Amniotic stem cell (primary cell): ENCODE measurements at places on chromosomes 12 and 14.

DNA sequence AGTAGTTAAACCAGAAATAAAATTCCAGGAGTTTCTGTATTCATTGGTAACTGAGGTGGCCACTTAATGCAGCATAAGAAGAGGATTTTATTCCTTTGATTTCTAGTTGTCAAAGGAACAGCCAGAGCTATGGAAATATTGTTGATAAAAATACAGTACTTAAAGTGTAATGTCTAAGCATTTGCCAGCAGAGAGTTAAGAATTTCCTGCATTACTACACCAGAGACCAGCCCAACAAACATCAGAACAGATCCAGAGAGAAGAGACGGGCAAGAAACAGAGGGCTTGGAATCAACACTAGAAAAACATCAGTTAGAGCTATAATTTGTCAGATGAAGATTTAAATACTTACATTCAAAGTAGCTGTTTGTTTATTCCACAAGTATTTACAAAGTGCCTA, 77.9 kb downstream of the ST8SIA1 start:
- DNase-seq = no peak

DNA sequence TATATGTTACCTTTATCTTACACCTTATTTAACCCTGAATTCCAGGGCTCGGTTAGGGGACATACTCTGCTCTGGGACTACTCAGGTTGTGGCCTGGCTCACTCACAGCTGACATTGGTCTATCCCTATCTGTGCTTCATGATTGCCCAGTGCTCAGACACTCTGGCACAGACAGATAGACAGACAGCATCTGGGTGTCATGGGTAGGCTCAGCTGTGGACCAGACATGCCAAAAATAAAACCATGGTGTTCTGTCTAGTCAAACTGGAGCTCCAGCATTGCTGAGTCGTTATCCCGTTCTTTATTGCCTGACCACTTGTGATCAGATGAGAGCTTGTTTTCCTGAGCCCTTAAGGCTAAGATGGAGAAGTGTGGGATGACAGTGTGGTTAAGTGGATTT, 29.0 kb downstream of the FBXW8 start:
- DNase-seq = no peak

GRCh38 chr14:60482743-60483142, 3.1 kb downstream of the C14orf39 start:
- DNase-seq = no peak

- no peak for DNase-seq
Measured at GRCh38 chr12:86521870-86522269, 265.7 kb upstream of the MGAT4C start.

GRCh38 chr14:68225321-68225720, 405.7 kb downstream of the RAD51B start:
- no peak for DNase-seq

DNA sequence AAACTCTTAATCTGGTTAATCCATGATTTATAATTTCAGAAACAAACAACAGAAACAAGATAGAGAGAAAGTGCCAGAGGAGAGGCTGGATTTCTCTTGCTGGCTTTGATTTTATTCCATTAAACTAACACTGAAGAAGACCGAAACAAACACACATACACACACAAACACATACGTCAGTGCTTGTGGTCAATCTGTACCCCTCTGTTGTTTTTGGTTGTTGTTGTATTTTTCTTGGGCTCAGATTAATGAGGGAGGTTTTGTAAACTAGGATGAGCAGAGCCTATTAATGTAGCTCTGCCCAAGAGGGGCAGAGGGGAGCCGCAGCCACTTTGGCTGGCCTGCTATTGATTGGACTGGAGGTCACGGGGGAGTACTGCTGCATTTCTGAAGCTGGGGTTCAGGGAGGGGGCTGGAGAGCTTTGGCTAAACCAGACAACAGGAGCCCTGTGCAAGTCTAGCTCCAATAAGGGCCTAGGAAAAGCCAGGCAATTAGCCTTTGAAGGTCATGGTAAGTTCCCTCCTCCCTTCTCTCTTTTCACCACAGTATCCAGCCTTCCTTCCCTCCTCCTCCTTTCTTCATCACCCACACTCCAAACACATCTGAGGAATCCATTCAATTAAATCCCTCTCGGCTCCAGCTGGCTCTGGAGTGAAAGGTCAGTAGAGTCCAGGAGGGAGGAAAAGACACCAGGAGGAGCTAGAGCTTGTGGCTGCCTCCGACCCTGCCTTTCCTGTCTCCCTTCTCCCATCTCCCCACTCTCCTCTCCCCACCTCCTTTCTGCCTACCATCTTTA, 344.1 kb upstream of the LMO3 start:
- DNase-seq = no peak

GRCh38 chr12:110109037-110109836, 14.9 kb upstream of the IFT81 start:
- peak; percentile 93 for DNase-seq

DNA sequence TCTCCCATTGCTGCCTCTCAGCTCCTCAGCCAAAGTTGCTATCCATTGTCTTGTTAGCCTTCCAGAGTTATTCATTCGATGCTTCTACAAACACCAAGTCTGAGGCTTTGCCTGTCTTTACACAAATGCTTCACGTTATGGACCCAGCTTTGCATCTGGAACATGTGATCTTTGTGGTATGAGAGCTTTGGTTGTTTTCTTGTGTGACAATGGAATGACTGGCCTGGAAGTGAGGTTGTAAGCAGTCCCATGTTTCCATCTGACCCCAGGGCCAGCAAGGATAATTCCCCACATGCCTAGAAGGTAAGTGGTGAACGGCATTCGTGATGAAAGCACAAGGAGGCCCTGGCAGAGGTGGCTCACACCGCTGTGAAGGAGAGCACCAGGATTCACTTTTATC, 866.7 kb upstream of the TMEM132C start:
- no peak for DNase-seq

- no peak for DNase-seq
Measured at GRCh38 chr12:19244312-19244711, 114.8 kb downstream of the PLEKHA5 start.

DNA sequence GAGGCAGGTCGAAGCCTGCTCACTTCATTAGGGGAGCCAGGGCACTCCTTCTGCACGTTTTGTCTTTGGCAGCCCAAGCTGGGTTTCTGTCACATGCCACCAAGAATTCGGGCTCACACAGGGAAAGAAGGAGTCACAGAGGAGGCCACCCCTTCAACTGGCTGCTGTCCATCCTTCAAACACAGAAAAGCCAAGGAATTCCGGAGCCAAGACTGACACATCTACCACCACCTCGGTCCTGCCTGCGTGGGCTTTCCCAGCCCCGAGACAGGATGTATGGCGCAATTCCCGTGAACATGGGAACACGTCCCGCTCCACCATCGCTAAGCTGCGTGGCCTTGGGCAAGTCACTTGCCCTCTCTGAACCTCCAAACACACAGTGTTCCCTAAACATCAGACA, 70.4 kb downstream of the NCOR2 start:
- no peak for DNase-seq

DNA sequence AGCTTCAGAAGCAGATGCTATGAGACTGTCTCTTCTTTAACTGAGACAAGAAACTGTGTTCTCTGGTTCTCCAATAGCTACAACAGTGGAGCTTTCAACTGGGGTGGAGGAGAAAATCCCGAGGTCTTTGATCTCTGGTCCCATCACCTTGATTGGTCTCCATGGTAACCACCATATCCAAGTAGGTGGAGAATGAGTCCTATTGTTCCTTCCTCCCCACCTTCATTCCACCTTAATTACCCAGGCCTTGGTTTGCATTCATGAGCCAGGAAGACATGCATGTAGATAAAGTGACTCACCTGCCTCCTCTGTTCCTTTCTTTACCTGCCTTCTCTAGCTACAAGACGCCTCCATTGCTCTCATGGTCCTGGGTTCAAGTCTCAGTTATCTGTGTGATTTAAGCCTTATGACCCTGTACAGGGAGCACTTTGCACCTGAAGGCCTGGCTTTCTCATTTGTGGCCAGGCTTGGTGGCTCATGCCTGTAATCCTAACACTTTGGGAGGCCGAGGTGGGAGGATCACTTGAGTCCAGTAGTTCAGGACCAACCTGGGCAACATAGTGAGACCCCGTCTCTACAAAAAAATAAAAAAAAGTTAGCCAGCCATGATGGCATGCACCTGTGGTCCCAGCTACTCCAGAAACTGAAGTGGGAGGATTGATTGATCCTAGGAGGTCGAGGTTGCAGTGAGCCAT, 157.7 kb upstream of the TBX3 start:
- no peak for DNase-seq

DNA sequence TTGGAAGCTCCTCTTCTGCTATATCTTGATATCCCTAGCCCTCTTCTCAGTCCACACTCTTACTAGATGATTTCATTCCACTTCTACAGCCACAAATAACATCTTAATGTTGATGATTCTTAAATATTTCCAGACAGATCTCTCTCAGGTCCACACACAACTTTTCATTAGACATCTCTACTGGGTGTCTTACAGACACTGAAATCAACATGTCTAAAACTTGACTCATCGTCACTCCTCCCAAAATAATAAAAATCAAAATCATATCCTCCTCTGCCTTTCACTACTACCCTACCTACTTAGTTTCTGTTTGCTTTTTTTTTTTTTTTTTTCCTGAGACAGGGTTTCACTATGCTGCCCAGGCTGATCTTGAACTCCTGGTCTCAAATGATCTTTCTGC, 11.9 kb downstream of the PRDM4 start:
- DNase-seq = no peak

- no peak for DNase-seq
Measured at GRCh38 chr12:112969547-112970306, 8.6 kb upstream of the OAS2 start.

DNA sequence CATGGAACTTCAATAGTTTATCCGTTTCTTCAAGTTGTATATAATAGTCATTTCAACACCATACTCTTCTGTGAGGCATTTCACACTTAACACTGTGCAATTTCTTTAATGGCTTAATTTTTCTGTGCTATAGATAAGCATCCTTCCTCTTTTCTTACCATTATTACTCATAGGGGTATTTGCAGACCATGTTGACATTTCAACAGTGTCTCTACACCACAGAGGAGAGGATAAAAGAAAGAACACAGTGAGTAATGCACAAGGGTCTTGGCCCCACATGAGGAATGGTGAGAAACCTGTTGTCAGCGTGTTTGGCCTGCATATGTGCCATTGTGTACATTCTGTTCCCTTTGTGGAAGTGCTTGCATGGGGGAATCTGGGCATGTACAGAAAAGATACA, 421.5 kb upstream of the MDGA2 start:
- no peak for DNase-seq

DNA sequence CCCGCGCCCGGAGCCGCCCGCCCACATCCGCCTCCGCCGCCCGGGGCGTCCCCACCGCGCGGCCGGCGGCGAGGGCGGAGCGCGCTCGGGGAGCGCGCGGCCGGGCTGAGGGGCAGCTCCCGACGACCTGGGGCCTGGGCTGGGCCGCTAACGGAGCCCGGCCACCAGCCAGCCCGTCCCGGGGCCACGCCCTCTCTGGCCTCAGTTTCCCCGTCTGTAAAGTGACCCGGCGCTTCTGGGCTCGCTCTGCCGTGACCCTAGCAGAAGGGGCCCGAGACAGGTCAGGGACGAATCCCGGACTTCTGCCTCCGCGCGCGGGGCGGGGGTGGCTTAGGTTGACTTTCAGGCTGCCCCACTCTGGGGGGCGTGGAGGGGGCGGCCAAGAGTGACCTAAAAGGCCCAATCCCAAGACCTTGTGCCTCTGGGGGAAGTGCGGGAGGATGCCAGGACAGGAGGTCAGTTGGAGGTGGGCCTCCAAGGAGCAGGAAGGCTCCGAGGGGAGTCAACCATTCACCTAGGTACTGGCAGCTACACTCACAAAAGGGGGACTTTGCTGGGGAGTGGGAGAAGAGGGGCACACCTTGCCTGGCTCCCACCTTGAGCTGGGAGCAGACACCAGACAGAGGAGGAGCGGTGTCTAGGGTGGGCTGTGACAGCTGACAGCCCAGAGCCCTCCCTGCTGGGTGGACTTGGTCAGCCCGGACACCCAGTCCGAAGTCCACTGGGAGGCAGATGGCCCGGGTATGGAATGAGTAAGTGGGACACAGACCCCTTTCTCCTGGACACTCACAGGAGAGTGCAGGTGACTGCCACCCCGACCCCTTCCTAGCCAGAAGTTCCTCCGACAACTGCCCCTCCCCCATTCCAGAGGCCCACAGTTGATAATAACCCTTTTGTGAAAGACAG, 486 bp upstream of the AKT1 start:
- no peak for DNase-seq

- no peak for DNase-seq
Measured at GRCh38 chr12:46942579-46942978, 116.8 kb upstream of the SLC38A4 start.

- DNase-seq = no peak
Measured at GRCh38 chr12:7068994-7069346, 8.5 kb downstream of the C1S start.

DNA sequence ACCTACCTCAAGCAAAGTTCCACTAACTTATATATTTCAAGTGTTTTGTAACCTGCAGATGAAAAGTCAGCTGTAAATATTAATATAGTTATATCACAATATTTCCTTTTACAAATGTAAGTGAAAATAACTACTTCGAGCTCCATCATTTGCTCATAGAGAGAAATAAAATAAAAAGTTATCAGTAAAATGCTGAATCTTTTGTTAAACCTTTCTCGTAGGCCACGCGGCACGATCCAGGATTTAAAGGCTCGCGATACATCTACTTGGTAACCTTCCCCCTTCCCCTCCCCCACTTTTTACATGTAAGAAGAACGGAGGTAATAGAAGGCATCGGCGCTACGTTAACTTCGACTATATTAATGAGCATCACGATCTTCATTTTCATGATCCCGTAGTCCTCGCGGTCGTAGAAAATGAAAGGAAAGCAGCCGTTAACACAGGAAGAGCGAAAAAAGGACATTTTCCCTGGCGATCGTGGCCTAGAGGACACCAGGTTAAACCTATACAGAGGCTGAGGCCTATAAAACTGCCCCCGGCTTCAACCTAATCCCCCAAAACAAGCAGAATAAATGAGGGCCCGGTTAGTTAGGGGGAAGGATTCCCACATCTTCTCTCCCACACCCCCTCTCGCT, 508 bp downstream of the HNRNPC start:
- peak; percentile 35 for DNase-seq

DNA sequence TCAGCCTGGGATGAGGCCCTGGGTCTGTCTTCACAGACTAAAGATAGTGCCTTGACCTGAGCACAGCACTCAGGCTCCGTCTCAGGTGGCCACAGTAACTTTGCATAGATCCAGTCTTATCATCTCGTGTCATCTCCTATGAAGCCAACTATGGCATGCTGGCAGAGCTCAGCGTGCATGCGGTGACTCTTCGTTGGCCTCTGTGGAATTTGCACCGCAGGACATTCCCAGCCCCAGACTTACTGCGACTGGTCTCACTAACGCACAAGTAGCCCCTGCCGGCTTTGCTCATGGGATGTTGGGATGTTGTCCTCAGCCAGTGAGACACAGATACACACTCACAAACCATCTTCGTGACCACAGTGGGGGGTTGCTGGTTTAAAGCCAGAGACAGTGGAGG, 199.6 kb downstream of the CHST11 start:
- no peak for DNase-seq
